MV-4-11 (cell line): ENCODE measurements at places on chromosomes 6 and 20.
A peak's percentile ranks its signal among the peaks of the same experiment; 100 is the strongest.

- no peak for DNase-seq
Observed at GRCh38 chr20:51899674-51900073, 97.4 kb upstream of the SALL4 start.

DNA sequence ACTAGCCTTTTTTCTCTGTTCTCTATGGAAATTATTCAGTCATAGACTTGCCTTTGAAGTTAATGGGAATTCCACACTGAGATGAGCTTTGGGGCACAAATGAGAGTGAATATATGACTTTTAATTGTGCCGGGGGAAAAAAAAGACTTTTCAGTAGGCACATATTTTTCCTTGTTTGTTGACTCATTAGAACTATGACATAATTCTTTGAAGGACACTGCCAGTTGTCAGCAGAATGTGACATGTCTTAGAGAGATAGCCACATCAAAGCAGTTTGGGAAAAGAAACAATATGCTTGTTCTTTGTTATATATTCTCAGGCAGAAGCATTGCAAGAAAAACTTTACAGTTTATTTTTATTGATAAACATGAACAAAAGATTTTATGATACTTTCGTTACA lies 138.3 kb downstream of the COL9A1 start:
- no peak for DNase-seq

- DNase-seq, result peak; percentile 43
Observed at GRCh38 chr6:22145823-22146677, 150.8 kb downstream of the PRL start.

GRCh38 chr20:32063695-32064094 lies 11.7 kb downstream of the HCK start:
- DNase-seq, result peak; percentile 88

DNA sequence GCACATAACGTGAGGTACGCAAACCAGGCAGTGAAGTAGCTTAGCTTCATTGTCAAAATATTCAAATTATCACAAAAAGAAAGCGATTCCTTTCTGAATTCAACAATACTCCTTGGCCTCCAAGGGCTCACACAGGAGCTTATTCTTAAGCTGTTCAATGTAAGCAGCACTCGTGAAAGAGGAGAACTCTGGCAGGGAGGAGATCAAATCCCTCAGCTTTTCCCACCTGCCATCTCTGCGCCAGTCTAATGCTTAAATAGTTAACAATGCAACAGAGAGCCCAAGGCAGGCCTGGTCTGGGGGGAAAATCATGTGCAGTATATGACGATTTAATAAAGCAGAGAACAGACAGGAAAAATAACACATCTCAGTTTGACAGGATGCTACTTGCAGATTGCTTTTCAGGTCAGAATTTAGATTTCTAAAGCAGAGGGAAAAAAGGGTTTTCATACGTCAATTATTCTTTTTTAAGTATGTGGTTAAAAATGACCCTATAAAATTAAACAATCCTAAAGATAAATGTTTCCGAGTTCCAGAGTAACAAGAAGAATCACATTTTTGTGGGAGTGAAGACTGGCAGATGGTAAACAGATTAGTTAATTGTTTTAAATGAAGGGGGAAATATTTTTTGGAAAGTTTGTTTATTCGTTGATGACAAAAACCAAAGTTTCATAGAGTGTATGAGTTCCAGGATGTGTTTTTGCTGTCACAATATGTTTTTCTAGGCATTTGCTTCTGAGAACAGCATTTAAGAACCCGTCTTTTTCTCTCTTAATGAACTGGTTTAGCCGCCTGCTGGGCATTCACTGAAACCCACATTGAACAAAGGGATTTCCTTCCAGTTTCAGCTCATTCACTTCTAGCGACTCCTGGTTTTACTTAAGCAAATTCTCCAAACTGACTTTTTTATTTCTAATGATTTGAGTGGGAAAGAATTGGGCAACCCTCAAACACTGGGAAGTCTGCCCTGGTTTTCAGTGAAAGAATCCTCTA lies 45.9 kb downstream of the PLAGL1 start:
- no peak for DNase-seq

DNA sequence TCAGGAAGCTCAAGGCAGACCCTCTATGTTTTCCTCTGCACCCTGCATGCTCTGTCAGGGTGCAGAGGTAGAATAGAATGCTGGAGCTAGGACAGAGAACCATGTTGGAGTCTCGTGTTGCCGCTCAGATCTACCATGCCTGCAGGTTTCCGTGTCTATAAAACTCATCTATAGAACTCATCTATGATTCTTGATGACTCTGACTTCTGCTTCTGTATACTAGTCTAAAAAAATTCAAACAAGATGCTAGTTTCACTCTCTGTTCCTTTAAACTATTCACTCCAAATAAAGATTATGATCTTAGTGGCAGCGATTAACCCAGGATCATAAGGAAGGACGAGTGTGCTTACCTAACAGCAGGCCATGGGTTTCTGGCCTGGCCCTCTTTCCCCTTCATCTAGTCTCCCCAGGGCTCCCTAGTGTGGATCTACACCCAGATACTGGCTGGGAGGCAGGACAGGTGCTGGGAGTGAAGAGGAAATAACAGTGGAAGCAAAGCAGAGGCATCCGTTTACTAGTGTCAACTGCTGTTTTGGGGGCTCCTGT lies 162.7 kb upstream of the SUPT3H start:
- DNase-seq, result peak; percentile 38

DNA sequence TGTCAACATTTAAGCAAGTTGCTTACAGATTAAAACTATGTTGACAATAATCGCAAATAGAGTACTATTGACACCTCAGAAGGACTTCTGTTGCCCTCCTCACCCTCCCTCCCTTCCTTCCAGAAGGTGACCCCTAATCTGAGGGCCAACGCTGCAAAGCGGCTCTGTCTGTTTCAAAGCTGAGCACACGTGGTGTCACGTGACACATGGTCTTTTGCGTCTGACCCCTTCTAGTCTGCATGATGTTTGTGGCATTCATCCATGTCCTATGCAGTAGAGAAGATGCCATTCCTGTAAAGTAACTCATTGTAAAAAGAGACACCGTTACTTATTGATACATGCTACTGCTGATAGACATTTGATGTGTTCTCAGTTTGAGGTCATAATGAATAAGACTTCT lies 182.3 kb downstream of the THBS2 start:
- no peak for DNase-seq

GRCh38 chr6:154649721-154650120 lies 83.5 kb upstream of the SCAF8 start:
- DNase-seq, result no peak

GRCh38 chr20:13336308-13337089 lies 115.4 kb downstream of the ISM1 start:
- no peak for DNase-seq

- no peak for DNase-seq
Observed at GRCh38 chr6:160120087-160120486, 1.5 kb upstream of the SLC22A1 start.

DNA sequence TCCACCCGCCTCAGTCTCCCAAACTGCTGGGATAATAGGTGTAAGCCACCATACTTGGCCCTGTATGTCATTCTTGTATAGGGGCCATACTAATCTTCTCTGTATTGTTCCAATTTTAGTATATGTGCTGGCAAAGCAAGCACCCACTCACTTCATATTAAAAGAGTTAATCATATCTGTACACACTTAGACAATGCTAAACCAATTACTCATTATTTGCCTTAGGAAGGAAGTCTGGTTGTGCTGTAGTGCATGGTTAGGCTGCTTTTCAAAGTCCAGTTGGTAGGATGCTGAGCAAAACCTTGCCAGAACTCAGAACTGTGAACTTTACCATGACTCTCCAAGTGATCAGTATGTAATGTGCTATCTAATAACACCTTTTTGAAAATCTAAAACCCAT lies 88.6 kb downstream of the LIN28B start:
- no peak for DNase-seq

DNA sequence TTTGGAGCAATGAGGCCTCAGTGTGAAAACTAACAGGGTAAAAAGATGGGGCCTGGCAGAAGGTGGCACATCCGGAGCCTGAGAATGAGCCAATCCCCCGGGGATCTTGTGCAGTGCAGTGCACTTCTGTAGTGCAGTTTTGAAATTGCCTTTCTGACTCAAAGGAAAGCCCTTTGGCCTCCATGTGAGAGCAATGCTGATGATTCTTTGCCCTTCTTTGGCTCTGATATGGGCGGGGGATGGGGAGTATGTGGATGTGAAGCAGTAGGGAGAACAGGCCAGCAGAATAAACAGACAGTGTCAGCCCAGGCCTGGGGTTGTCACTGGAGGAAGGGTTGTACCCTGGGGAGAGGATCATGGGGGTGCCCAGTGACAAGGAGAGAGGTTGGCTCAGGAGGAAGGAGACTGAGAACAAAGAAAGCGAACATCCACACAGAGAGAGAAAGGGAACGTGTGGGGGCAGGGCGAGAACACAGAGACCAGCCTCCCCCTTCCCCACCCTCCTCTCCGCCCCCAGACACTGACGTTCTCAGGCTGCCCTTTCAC lies 351.2 kb downstream of the CDC5L start:
- DNase-seq, result no peak

DNA sequence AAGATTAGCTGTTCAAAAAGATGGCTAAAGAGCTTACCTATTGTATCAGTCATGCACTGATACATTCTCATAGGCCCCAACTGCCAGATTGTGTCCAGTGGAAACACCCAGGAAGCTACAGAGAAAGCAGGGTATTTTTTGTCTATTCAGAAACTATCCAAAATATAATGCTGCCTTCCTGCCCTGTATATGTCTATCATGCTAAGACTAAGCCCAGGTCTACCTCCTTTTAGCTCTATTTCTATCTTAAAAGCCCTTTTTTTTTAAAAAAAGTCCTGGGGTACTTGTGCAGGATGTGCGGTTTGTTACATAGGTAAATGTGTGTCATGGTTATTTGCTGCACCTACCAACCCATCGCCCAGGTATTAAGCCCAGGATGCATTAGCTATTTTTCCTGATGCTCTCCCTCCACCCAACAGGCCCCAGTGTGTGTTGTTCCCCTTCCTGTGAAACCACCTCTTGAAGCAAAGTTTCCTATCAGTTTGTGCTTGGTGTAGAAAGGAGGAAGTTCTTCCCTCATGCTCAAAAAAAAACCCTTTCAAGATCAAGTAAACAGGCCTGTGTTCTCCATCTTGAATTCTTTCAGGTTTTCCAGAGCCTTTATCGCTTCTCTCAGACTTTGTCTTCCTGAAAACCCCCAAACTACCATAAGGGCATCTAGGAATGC lies 514 bp downstream of the DEFB129 start:
- DNase-seq, result peak; percentile 76

GRCh38 chr6:108492131-108492766 lies 68.5 kb upstream of the FOXO3 start:
- DNase-seq, result peak; percentile 48

GRCh38 chr20:8837396-8837795 lies 231.5 kb upstream of the PLCB4 start:
- no peak for DNase-seq

DNA sequence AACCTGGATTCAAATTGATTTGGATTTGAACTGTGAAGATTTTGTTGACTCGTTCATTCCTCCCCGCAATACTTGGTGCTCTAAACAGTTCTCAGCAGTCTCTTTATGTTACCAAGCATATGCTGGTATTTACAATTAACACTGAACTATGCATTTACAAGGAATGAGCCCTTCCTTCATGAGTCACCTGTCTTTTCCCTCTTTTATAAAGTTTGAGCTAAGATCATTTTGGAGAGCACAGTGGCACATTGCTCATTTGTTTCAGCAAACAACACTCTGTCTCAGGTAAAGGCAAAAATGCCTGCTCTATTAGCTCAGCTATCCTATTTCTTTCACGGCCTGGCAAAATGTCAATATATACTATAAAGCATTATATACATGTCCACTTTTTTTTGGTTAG lies 285.4 kb downstream of the PHACTR1 start:
- no peak for DNase-seq

DNA sequence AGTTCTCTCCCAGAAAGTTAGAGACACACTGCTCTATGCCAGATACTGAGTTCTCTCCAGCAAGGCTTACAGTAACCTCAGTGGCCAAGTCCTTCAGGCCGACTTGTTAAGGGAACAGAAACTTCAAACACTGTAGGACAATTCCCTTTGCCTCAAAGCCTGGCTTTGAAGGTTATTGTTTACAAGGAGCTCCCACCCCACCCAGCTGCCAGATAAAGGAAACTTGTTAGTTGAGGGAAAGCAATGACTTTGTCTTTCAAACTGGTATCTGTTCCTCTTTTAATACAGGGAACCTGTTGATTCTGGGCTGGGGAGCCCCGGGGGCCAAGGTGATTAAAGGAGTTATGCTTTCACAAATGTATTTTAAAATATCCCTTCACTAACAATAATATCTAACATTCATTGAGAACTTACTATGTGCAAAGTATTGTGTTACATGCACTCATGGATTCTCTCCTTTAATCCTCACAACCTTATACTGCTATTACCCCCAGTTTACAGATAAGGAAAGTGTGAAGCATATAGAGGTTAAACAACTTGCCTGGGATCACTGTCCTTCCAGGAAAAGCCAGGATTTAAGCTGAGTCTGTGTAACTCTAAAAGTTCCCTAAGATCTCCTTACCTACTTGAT lies 27.6 kb upstream of the CDKN1A start:
- DNase-seq, result peak; percentile 98

- peak; percentile 42 for DNase-seq
Observed at GRCh38 chr20:20237093-20237959, 130.6 kb upstream of the INSM1 start.

GRCh38 chr20:45323731-45324130 lies 15.6 kb upstream of the MATN4 start:
- no peak for DNase-seq

GRCh38 chr6:31031095-31031494 lies 20.8 kb downstream of the MUC22 start:
- no peak for DNase-seq

DNA sequence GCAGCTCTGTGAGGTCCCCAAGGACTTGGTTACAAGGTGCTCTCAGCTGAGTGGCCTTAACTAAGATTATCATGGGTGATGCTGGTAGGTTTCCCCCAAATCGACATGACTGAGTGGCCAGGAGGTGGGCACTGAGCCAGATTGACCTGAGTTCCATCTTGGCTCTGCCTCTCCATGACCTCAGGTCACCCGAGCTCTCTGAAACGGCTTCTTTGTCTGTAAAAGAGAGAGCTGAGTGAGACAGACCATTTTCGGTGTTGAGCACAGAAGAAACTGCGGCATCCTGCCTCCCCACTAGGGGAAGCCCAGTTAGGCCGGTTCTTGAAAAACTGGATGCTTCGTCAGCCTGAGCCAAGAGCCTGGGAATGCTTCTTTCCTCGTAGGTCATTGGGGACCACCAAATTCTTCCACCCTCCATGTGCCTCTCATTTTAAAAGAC lies 14.1 kb upstream of the STX16 start:
- DNase-seq, result no peak

- no peak for DNase-seq
Observed at GRCh38 chr20:50133041-50133440, 20.1 kb upstream of the UBE2V1 start.

- no peak for DNase-seq
Observed at GRCh38 chr6:3612341-3613041, 139.0 kb downstream of the PXDC1 start.

- DNase-seq, result no peak
Observed at GRCh38 chr6:107833136-107833535, 9.0 kb upstream of the SCML4 start.

GRCh38 chr6:20811109-20811761 lies 277.0 kb downstream of the CDKAL1 start:
- no peak for DNase-seq

GRCh38 chr6:125183391-125183790 lies 29.8 kb downstream of the TPD52L1 start:
- no peak for DNase-seq
